ENCODE measurements at places on chromosomes 4 and X.
A peak's percentile ranks its signal among the peaks of the same experiment; 100 is the strongest.

DNA sequence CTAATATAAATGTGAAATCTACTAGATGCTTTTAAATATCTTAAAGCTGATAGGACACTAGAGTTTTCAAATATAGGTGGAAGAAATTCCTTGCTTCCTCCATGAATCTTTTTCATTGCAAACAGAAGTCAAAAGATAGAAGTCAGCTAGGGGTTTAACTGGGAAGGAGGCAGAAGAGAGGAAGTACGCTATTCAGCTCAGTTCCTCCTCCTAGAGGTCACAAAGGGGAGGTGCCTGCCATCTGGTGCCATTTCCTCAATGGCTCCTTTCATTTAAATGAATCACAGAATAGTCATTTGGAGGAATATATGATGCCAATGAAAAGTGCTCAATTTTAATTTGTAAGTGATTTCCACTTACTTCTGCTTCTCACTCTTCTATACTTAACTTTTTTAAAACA, 8.5 kb downstream of the COL25A1 start:
- DNase-seq, result peak; percentile 53

- DNase-seq, result no peak
Measured at GRCh38 chrX:9003041-9003440, 30.9 kb downstream of the FAM9B start.

DNA sequence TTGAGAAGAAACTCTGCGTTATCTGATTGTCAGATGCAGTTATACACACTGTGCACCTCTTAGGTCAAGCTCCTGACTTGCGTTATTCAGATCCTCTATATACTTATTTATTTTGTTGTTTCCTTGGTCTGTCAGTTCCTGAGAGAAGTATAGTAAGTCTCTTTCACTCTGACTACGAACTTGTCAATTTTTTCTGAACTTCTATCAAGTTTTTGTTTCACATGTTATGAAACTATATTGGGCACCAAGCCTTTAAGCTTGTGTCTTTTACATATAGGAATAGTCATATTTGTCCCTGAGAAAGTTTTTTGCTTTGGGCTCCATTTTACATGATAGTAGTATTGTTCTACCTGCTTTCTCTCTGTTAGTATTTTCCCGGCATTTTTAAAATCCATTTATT, 31.7 kb downstream of the ZNF275 start:
- no peak for DNase-seq

- no peak for DNase-seq
Measured at GRCh38 chrX:118525174-118525730, 29.6 kb downstream of the DOCK11 start.

GRCh38 chrX:24805201-24805600, 111.5 kb downstream of the POLA1 start:
- DNase-seq, result no peak

DNA sequence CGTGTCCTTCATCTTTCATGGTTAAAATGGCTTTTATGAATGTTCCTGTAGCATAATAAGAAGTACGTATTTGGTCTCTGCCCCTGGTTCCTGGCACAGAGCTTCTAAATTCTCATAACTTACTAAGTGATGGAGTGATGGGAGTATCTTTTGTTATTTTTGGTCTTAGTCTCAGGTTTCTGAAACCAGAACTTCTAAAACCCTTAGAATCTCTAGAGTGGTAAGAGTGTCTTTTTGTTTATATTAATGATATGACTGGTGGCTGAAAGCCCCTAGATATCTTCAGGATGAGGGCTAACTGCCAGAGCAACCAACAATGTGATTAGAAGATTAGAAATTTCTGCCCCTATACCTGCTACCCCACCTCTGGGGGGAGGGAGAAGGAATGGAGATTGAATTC, 45.8 kb upstream of the BBS12 start:
- no peak for DNase-seq

DNA sequence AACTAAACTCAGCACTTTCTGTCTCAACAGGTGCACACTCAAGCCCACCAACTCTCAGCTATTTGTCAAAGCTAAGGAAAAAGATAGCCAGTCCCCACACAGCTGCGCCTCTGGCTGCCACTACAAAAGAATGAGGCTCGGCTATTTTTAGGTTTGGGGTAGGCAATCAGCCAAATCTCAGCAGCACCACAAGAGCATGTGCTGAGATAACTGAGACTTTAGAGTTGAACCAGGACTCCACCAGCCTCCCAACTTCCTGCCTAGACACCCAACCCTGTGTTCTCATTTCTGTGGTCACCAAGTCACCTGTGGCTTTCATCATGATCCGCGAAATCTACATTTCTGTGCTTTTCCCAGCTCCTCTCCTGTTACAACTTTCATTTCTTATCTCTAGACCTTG, 28.0 kb downstream of the DMD start:
- no peak for DNase-seq

DNA sequence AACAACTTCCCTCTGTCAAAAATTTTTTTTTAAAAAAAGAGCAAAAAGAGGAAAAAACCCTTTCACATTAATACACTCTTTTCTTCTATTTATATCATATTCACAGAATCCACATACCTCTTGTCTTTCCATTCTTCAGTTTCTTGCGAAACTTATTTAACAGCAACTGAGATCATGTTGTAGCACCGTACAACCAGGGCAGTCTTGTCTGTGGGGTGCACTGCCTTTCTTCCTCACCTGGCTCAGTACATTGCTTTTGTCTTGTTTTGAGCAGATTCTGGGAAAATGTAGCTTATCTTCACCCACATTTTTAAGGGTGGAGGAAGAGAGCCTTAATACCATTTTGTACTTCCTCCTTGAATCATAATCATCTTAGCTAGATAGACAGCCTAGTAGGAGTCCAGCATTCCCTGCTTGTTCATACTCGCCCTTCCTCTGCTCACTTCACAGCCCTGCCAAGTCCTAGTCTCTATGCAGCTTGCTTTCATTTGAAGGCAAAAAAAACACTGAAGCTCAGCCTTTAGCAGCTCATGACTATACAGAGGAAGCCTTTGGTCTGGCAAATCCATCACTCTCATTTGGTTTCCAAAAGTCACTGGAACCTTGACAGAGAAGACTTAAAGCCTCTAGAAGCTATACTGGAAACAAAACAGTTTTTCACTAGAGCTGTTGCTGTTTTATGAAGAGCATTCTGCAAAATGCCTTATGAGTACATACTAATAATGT, 140.6 kb upstream of the BANK1 start:
- DNase-seq, result no peak

DNA sequence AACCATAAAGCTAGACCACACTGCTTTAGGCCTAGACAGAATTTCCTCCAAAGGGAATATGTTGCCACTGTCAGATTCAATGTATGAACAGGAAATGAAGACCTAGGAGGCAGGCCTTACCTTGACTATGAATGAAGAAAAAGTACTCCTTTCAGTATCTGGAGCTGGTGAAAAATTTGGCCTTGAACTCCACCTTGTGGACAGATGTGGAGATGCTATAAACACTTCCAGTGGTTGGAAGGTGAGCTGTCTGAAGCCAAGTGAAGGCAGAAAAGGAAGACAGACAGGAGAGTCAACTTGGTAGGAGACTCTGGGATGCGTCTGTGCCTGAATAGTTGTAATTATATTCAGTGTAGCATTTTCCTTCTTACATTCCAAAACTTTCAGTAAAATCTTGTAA, 17.2 kb downstream of the SPIN3 start:
- peak; percentile 25 for DNase-seq

- DNase-seq, result no peak
Measured at GRCh38 chr4:35562861-35563260, 681.5 kb downstream of the ARAP2 start.

- no peak for DNase-seq
Measured at GRCh38 chr4:105979506-105979905, 84.2 kb downstream of the NPNT start.

- no peak for DNase-seq
Measured at GRCh38 chrX:102697494-102697893, 14.8 kb upstream of the GPRASP2 start.
